ENCODE measurements at places on chromosomes 5 and 9. TPM values are rescaled to one million over a fixed set of nuclear protein-coding genes. Genes with fewer than 3 reads are reported as not detected.

DNA sequence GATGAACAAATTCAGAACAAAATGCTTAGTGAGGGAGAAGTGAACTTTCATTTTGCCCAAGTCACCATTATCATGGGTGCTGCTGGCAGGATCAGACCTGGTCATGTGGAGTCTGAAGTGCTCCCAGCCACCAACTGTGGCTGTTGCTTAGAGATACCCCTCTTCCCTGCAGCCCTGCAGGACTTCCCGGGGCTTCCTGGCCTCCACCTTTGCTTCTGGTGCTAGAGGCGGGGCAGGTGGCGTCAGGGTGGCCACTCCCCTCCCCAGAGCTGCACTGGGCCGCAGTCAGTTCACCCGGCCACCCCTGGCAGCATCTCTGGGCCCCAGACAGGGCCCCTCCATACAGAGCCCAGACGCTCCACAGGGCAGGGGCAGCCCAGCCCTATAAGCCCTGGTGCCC lies 30.0 kb upstream of the SLC12A7 start:
- DNase-seq = no peak

- no peak for DNase-seq
Observed at GRCh38 chr9:1701113-1701512, 314.0 kb upstream of the SMARCA2 start.

GRCh38 chr5:126471247-126471646 lies 48.0 kb downstream of the GRAMD2B start:
- no peak for DNase-seq

DNA sequence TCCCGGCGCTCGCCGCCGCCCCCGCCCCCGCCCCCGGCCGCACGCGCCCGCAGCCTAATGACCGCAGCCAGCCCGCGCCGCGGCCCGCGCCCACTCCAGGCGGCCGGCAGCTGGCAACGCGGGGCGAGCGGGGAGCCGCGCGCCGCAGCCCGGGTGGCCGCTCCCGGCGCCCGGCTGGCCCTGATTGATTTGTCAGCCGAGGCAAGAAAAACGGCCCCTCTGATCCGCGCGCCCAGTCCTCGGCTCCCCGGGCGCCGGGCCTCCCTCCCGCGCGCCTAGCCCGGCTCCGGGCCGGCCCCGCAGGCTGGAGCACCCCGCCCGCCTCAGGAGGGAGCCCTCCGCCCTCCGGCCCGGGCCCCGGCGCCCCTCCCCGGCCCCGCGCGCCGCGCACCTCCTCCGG lies 11.9 kb upstream of the LHX2 start:
- DNase-seq = no peak

GRCh38 chr5:141431286-141431685 lies 979 bp downstream of the PCDHGA12 start:
- DNase-seq = no peak

- peak; percentile 23 for DNase-seq
Observed at GRCh38 chr5:57174128-57174889, 450 bp downstream of the GPBP1 start.

DNA sequence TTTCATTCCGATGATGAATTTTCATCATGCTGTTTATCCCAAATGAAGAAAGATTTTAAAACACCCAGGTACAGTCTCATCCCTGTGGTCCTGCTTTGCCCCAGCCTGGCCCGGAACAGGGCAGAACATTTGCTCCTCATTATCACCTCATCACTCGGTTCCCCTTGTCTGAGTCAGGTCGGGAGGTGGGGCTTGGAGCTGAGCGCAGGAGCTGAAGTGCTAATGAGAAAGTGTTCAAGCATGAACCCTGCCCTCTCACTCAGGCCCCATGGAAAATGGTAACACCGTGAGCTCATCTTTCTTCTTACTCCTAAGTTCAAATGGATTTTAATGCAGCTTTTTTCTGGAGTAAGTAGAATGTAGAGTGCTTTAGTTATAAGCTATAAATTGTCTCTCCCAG lies 466.2 kb downstream of the KDM4C start:
- no peak for DNase-seq

DNA sequence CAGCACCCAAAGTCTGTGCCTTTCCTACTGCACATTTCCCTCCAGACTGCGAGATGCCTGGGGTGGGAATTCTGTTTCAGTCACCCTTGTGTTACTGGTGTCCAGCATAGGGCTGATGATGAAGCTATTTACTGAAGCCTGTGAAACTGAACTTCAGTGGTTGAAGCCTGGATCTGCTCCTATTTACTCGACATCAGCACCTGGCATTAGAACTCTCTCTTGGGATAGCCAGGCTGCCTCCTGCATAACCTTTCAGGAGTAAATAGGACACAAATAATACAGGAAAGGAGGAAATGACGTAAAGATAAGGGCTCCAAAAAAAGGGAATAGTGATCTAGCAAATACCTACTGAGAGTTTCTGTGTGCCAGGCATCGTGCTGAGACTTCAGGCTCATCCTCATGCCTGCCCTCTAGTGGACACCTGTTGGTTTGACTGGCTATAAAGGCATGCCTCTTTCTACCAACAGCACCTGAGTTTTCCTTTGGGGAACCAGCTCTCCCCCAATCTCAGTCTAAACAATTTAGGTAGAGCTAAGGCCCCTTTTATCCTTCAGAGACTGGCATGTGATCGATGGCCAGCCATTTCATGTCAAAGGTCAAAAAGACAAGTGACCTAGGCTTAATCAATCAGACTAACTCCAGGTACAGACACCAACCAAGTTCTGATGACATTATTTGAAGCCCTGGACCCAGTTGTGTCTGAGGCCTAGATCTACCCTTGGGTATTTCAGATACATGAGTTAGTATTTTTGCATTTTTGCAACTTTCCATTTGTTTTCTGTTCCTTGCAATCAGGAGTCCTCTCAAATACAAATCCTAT lies 192.1 kb upstream of the TRIM32 start:
- DNase-seq = no peak

DNA sequence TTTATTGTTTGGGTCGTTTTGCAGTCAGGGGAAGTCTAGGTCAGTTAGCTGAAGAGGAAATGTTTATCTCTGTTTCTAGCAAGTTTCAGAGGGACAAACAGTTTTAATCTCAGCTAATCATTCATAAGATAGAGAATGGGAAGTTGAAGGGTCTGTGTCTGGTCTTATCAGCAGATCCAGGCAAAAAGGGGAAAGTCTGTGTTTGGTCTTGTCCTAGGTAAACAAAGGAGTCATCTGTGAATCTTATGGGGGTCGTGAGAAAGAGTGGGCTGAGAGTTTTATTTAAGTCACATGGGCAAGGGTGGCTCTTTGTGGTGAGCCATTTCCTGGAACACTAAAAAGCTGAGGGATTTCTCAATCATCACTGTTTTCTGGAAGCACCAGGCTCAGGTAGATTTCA lies 5.6 kb upstream of the SNCAIP start:
- DNase-seq = no peak

DNA sequence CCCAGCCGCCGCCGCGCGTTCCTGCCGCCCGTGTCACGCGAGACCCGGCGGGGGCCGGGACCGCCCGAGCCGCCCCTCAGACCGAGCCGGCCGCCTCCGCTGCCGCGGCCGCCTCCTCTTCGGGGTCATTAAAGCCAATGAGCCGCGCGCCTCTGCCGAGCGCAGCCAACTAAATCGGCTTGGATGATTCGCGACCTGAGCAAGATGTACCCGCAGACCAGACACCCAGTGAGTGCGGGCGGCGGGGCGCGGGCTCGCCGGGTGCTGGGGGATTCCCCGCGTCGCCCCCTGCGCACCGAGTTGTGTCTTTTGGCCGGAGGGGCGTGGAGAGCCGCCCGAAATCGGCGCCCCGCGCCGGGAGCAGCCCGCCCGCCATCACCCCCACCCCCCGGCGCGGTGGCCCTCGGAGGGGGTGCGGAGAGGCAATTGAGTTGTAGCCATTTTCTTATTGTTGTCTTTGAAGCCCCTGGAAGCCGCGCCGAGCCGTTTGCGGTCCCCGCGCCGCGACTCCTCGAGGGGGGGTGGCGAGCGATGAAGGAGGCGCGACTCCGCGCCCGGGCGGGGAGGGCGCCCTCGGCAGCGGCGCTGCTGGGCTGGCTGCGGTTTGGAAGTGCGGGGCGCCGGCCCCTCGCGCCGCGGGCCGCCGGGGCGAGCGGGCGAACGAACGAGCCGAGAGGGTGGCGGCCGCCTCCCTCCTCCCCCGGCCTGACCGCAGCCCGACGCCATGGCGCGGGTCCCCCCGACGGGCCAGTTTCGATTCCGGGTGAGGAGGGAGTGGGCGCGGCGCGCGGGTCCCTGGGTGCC lies 1.0 kb downstream of the TLE4 start:
- peak; percentile 57 for DNase-seq

DNA sequence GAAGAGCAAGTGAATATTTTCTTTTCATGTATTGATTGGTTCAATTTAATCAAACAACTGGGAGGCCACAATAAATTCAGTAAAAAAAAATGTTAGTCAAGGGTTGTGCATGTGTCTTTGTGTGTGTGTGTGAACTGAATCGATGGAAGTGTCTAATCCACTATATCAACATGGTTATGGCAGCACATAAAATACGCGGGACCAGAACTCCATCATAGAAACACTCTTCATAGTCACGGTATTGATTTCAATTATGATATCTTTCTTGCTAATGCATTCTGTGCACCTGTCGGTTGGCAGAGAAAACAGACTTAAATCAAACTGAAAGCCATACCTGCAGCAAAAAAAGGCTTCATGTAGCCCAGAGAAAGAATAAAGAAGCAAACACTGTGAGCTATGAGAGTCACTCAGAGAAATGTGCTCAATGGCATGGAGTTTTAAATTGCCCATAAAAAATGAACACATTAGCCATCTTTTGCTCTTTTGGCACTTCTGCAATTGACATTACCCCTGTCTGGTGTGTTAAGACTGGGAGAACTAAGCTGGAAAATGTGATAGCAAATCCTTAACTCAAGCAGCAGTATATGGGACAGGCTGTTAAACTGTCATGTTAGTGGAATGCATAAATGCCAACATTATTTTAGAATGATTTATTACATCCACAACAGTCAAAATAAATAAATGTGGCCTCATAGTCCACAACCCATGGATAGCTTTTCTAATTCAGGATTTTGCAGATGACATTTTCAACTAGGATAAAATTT lies 642.4 kb upstream of the C9orf72 start:
- DNase-seq = no peak

DNA sequence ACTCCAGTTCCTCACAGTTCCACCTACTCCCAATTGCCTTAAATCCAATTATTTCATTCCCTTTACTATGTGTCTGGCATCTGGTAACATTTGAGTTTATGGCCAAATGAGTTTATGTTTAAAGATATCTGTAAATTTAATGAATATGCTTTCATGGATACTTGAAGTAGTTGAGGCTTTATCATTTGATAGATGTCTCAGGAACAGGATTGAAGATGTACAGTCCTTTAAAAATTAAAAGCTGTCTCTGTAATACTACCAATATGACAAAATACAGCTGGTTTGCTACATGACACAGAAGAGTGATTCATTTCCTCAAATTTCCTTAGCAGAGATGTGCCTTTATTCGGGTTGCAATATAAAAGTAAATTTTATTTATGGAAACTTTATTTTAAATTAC lies 2326.0 kb upstream of the ACO1 start:
- DNase-seq = no peak

DNA sequence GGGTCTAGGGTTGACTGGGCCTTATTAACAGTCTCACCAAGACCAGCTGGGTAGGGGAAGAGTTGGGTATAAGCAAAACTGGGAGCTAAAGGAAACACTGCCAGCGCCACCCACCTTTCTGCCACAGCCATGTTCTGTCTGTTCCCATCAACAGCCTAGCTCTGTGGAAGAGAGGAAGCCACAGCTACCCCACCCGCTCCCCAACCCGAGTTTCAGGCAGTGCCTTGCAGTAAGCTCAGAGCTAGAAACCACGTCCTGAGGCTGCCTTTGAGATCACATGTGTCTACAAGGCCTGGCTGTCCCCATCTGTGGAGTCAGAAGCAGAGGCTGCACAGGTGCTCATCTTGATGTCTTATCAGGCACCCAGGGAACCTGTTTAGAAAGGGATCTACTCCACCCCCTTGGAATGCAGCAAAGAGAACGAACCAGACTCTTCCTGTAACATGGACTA lies 15.3 kb downstream of the HNRNPH1 start:
- DNase-seq = no peak

- DNase-seq = no peak
Observed at GRCh38 chr5:96209829-96210228, 223.2 kb downstream of the PCSK1 start.

DNA sequence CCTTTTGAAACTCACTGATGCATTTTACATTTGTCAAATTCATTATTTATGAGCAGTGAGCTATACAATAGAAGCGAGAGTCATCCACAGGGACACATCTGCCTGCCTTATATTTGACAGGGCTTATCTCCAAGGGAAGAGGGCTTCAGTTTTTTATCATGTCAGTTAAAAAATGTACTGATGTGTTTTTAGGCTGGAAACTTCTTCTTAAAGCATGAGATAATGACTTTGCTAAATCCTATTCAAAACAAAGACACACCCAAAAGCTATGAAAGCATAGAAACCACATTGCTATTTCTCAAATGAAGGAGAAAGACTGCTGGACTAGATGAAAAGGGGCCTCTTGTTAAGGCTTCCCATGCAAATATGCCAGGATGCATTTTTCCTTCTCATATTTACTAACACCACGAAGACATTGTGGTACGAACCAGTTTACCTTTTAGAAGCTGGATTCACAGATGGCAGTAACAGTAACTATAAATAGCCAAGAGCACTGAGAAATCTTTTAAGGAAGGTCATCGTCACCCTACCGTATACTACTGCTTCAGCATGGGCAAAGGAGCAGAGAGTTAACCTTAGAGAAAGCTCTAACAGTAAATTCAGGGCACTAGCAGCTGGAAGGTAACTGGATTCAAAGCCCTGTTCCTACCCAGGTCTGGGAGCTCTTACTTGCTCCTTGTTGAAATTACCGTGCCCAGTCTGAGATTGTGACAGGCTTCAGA lies 86.3 kb upstream of the IFNK start:
- DNase-seq = no peak

DNA sequence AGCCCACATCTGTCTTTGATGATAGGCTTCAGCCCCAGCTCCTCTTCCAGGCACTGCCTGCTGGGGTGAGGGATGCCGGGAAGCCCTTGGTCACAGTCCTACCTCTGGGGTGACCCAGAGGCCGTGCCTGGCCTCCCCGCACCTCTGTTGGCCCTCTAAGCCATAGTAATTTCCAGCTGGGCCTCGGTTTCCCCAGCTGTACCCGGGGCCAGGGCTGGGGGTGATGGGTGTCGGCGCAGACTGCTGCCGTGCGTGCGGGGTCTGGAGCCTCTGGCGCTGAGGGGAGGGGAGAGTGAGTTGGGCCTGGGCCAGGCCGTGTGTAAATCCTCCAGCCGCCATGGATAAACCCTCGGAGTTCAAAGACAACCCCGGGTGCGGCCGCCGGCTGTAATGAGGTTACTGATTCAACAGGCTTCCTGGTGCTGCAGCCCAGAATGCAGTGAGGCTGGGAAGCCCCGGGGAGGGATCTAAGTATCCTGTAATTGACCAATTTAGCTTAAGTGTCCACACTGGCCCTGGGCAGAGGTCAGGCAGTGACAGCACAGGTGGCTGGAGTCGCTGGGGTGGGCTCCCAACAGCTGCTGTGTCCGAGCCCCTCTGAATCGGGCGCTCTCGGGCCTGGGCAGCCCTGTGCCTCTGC lies 7.1 kb downstream of the RXRA start:
- no peak for DNase-seq

GRCh38 chr5:142156839-142157463 lies 48.4 kb downstream of the NDFIP1 start:
- DNase-seq = no peak

Gene KIF20A
- total RNA-seq = 28.8 TPM

Gene FCN2
- total RNA-seq = not detected

Gene MEGF10
- total RNA-seq = 12.5 TPM

Gene SPATA31A3
- total RNA-seq = not detected

Gene PCDHB11
- total RNA-seq = 4.7 TPM

Gene ADAMTS12
- 7.8 TPM for total RNA-seq
